GM04503 (cell line): ENCODE measurements at places on chromosomes 1 and 21.

DNA sequence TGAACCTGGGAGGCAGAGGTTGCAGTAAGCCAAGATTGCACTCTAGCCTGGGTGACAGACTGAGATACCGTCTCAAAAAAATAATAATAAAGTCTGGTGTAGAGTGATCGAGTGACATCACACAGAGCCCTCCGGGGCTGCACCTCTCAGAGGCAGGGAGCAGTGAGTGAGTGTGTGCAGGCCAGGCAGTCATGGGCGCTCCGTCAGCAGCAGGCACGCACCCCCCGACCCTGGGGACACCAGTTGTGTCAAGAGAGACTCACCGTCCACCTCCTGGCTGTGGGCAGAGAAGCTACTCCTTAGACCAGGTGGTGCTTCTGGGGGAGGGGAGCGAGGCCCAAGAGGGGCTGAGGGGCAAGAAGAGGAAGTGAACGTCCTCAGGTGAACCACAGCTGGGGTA, 91.8 kb downstream of the SIK1 start:
- no peak for DNase-seq

DNA sequence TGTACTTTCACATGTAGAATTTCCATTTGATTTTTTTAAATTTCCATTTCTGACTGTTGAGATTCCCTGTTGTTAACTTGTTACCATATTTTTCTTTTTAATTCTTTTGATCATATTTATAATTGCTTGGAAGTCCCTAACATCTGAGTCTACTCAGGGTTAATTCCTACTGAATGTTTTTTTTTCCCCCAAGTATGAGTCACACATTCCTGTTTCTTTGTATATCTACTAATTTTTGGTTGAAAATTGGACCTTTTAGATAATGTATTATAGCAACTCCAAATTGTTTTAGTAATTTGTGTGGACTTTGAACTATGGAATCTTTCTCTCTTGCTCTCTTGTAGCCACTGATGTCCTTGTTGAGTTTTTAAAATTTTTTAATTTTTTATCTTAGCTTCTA, 54.6 kb downstream of the STXBP3 start:
- DNase-seq = no peak

DNA sequence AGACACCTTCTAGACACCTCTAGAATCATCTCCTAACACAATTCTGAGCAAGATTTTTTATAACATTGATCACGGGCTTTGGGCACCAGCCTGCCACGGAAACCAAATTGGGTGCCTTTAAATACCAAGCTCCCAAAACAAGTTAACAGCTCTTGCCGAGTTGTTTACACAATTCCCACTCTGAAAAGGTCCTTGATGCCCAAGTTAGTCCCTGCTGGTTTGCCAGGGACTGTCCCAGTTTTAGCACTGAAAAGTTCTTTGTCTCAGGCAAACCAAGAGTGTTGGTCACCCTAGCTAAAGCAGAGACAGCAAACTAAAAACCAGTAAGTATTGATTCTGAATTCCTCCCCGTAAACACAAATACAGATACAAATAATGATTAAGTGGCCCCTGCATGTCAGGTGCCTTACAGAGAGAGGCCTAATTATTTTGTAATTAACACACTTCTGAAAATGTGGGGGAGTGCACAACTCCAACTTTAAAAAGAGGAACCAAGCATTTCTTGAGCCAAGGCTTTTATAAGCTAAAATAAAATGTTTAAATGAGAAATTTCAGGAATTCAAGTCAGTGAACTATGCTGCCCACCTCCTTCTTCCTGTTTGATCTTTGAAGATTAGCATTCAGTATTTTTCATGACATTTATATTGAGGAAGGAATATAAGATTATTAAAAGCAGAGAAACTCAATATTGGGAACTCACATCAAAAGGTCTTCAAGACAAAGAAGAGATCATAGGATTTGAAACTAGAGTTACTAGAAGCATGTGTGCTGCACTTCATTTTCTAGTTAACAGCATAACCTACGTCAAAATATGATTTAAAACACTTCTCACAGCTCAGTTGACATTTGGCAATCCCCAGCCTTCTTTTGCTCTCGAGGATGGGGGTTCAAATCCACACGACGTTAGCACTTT, 9.0 kb upstream of the UBE2U start:
- DNase-seq = no peak

- DNase-seq = no peak
Measured at GRCh38 chr1:94917251-94917650, 9.7 kb downstream of the CNN3 start.

GRCh38 chr1:228157729-228158126, 7.9 kb upstream of the IBA57 start:
- no peak for DNase-seq

DNA sequence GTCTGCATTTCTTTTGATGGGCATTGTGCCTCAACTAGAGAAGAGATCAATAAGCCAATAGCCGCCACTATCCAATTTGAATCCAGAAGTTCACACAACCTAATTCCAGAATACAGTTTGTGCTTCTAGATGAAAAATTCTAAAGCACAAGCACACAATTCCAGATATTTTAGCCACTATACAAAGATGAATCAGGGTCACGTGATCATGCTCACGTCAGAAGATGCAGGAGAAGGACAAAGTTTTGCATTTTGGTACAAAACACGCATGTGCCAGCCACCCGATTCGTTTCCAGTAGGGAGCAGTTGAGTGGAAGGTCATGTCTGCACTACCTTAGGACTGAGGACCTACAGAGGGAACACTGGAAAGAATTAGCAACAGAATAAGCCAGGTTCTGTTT, 3.6 kb downstream of the KCNJ15 start:
- DNase-seq = no peak
